Thyroid gland (tissue), 4 donors: ENCODE measurements at places on chromosomes 3 and 15. TPM values are rescaled to one million over a fixed set of nuclear protein-coding genes. Genes with fewer than 3 reads are reported as not detected.

Gene CCR3
- total RNA-seq = not detected

Gene RETNLB
- not detected for total RNA-seq

Gene NUP210
- total RNA-seq = 21.0 TPM

Gene BUB1B
- total RNA-seq = 0.81 TPM

Gene IQCB1
- 16.3 TPM for total RNA-seq

Gene ZNF148
- total RNA-seq = 64.2 TPM

Gene MINAR1
- 1.3 TPM for total RNA-seq

Gene GRK7
- total RNA-seq = not detected

- DNase-seq = no peak
Observed at GRCh38 chr15:49168016-49168415, 2.0 kb upstream of the GALK2 start.

DNA sequence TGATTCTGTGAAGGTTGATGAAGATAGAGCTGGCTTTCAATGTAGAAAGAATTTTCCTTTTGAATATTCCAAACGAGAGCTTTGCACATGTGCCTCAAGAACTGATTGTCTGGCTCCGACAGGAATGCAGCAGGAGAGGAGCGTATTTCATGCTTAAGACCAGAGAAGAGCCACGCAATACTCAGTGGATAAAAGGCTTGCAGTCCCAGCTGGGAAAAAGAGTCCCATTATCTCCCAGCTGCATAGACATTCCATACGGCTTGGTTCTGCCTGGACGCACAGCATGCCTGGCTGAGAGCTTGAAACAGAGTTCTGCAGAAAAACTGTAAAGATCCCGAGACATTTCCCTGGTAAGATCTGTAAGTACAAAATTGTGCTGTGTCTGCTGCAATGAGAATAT, at the start of gene CNTN6:
Gene CNTN6, plus strand, starts transcription at position 254 of the 400 bp plus-strand sequence. CDS start 54,985 bp downstream, outside the sequence.
- peak; percentile 18 for DNase-seq

- no peak for DNase-seq
Observed at GRCh38 chr15:96598514-96598913, 268.0 kb downstream of the NR2F2 start.

DNA sequence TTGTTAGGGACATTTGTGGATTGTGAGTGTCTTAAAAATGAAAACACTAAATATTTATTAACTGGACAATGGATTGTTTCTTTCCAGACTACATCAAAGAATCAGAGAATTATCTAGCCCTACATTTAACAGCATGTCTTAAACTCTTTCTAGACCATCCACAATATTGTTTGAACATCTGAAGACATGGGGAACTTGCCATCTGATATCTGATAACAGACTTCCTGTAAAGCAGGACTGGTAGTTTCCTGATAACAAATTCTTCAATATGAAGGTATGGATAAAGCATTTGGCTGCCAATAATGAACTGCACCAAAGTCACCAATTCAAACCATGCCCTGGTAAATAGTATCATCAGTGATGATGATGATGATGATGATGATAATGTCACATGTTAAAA, 26.2 kb upstream of the HACD2 start:
- no peak for DNase-seq
